ENCODE measurements at places on chromosomes 6 and 20.

DNA sequence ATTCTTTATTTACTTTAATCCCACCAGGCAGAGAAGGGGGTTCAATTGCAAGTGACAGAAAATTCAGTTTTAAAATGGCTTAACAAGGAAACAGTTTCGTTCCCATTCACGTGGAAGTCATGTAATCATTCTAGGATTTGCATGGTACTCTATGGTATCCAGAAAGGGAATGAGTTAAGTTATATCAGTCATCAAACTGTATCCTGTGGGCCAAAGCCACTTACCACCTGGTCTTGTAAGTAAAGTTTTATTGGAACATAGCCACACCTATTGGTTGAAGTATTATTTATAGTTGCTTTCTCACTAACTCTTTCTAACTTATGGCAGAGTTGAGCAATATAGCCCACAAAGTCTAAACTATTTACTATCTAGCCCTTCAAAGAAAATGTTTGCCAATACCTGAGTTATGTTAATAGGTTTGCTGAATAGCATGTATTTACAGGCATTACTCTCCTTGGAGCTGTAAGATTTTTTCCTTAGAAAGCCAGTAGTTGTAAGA lies 10.2 kb upstream of the MMS22L start:
- no peak overlapping the region for H3K4me3 ChIP-seq
- no peaks in the 10 kb centered on the region for H3K4me1 ChIP-seq
- no peak for DNase-seq
- H3K36me3 ChIP-seq: peaks cover 5% of the 10 kb centered on the region
- H3K27ac ChIP-seq: no peak overlapping the region

GRCh38 chr6:4291453-4292403 lies 156.4 kb upstream of the ECI2 start:
- no peaks in the 10 kb centered on the region for H3K36me3 ChIP-seq
- H3K4me3 ChIP-seq: no peak overlapping the region
- peaks cover 24% of the 10 kb centered on the region for H3K27me3 ChIP-seq
- H3K4me1 ChIP-seq: no peaks in the 10 kb centered on the region

GRCh38 chr6:157428427-157429202 lies 47.6 kb downstream of the ZDHHC14 start:
- no peaks in the 10 kb centered on the region for H3K27me3 ChIP-seq
- no peaks in the 10 kb centered on the region for H3K36me3 ChIP-seq
- H3K27ac ChIP-seq: no peak overlapping the region
- H3K4me3 ChIP-seq: no peak overlapping the region

DNA sequence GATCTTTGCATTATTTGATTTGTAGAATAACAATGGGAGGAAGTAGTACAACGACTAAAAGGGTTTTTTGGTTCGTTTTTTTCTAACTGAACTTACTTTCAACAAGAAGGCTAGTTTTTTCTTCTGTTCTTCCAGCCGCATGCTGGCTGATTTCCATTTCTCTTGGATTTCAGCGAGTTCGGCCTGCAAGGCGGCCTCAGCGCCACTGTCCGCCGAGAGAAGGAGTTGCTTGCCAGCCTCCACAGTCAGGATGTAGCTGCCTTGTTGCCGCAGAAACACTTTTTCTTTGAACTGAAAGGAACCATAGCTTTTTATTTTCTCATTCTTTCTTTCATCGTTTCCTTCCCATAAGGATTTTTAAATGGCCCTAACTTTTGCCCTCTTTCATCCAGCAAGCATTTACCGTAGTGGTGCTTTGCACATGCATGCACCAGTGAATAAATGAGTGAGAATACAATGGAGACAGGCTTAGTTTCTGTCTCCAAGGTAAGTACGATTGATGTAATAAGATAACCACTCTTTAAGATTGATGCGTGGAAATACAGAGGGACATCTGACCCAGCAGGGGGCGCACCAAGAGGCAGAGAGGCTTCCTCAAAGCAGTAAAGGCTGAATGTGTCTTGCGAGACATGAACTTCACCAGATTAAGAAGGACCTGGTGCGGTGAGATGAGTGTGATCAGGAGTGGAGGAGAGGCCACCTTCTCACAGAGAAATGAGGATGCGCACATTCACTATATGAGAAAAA lies 398.8 kb downstream of the ESR1 start:
- no peaks in the 10 kb centered on the region for H3K4me1 ChIP-seq
- H3K27ac ChIP-seq: no peak overlapping the region
- DNase-seq: no peak
- no peak overlapping the region for H3K4me3 ChIP-seq
- H3K36me3 ChIP-seq: peaks cover 40% of the 10 kb centered on the region

GRCh38 chr6:166167258-166167731 lies 356 bp downstream of the TBXT start:
- DNase-seq: no peak
- peak overlapping the region; percentile 91 for H3K4me3 ChIP-seq
- no peak overlapping the region for H3K27ac ChIP-seq
- no peaks in the 10 kb centered on the region for H3K36me3 ChIP-seq

GRCh38 chr6:45423111-45423823 lies 45.5 kb upstream of the SUPT3H start:
- H3K36me3 ChIP-seq: no peaks in the 10 kb centered on the region
- peak overlapping the region; percentile 91 for H3K4me3 ChIP-seq
- peaks cover 34% of the 10 kb centered on the region for H3K4me1 ChIP-seq
- no peak for DNase-seq
- H3K27ac ChIP-seq: no peak overlapping the region

- H3K4me3 ChIP-seq: no peak overlapping the region
- no peaks in the 10 kb centered on the region for H3K27me3 ChIP-seq
- no peaks in the 10 kb centered on the region for H3K36me3 ChIP-seq
- H3K27ac ChIP-seq: no peak overlapping the region
- no peak for DNase-seq
These were observed 901.0 kb upstream of the MAP3K7 start for GRCh38 chr6:91487696-91488392.

- no peaks in the 10 kb centered on the region for H3K36me3 ChIP-seq
- H3K4me1 ChIP-seq: peaks cover 3% of the 10 kb centered on the region
- H3K27ac ChIP-seq: no peak overlapping the region
- no peak overlapping the region for H3K4me3 ChIP-seq
These were observed 83.6 kb upstream of the C20orf144 start for GRCh38 chr20:33578510-33578909.

- no peaks in the 10 kb centered on the region for H3K27me3 ChIP-seq
- no peaks in the 10 kb centered on the region for H3K36me3 ChIP-seq
- no peak for DNase-seq
- H3K27ac ChIP-seq: no peak overlapping the region
These were observed 71.6 kb upstream of the BTBD3 start for GRCh38 chr20:11846131-11846530.

DNA sequence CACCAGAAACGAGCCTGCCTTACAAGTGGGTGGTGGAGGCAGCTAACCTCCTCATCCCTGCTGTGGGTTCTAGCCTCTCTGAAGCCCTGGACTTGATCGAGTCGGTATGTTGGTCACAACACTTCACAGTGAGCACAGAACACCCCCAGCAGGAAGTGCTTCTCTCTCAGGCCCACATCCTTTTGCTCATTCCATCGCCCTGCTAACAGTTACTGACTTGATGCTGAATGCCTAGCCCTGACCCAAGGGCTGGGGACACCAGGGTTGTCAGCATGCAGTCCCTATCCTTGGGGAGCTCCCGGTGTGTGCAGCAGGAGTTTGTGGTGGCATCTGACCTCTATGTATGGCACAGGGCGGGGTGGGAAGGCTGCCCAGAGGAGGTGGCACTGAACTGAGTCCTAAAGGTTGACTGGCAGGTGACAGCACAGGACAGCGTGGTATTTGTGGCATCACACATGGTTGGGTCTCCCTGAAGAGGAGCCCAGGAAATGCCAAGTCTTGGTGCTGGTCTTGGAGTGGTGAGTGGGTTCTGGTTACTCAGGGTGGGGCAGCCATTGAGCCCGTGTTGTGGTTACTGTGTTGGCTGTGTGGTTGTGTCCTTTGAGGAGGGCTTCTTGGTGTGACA lies 26.7 kb downstream of the GTSF1L start:
- H3K27me3 ChIP-seq: no peaks in the 10 kb centered on the region
- no peak for DNase-seq
- peaks cover 6% of the 10 kb centered on the region for H3K36me3 ChIP-seq

GRCh38 chr20:13028673-13029072 lies 19.9 kb downstream of the SPTLC3 start:
- H3K27ac ChIP-seq: no peak overlapping the region
- peaks cover 19% of the 10 kb centered on the region for H3K4me1 ChIP-seq
- no peaks in the 10 kb centered on the region for H3K36me3 ChIP-seq
- H3K4me3 ChIP-seq: no peak overlapping the region
- no peak for DNase-seq

GRCh38 chr6:116060572-116061283 lies at the start of gene FRK:
Gene FRK (minus strand): TSS chr6:116060891. CDS start chr6:116060311, 580 bp downstream.
- H3K27ac ChIP-seq: no peak within 1 kb of the TSS
- H3K36me3 ChIP-seq: no peaks in the 10 kb centered on the region
- DNase-seq: no peak
- peaks cover 28% of the 10 kb centered on the region for H3K27me3 ChIP-seq
- peak within 1 kb of the TSS; percentile 61 for H3K4me3 ChIP-seq

DNA sequence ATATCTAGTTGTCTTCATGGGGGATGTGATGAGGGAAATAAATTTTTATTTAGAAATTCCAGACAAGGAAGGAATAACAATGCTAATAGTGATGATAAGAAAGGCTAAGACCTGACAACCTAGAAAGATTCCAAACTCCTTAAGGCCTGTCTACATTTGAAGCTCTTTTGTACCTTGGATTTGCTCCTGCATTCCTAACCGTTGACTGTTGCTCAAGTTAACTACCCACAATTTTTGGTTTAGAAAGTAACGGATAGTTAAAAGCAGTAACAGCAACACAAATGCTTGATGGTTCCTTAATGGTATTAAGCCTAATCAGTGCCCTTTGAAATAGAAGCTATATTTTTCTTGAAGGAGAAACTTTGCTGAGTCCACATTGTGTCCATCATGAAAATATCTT lies 52.9 kb downstream of the TRMT11 start:
- H3K36me3 ChIP-seq: peaks cover 37% of the 10 kb centered on the region
- no peak overlapping the region for H3K4me3 ChIP-seq
- no peaks in the 10 kb centered on the region for H3K27me3 ChIP-seq
- H3K27ac ChIP-seq: no peak overlapping the region
- no peaks in the 10 kb centered on the region for H3K4me1 ChIP-seq

Measured in naive B cell (primary cell).